Kidney capillary endothelial cell (primary cell): ENCODE measurements at places on chromosomes 11 and 22.

GRCh38 chr22:41511521-41511968, 32.7 kb downstream of the POLR3H start:
- DNase-seq = no peak

DNA sequence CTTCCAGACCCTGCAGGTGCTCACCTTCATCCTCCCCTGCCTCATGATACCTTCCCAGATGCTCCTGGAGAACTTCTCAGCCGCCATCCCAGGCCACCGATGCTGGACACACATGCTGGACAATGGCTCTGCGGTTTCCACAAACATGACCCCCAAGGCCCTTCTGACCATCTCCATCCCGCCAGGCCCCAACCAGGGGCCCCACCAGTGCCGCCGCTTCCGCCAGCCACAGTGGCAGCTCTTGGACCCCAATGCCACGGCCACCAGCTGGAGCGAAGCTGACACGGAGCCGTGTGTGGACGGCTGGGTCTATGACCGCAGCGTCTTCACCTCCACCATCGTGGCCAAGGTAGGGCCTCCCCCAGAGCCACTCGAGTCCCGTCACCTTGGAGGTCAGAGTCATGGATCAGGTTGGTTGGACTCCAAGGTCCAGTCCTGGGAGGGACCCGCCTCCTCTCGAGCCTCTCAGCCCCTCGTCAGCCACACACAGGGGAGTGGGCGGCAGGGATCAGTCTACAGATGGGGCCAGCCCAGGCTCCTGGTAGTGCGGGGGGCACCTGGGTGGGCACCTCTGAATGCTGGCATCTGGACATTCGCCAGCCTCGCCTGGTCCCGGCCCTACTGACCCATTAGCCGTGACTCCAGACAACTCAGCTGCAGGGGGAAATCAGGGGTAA, 34.8 kb upstream of the SLC22A12 start:
- DNase-seq = no peak

DNA sequence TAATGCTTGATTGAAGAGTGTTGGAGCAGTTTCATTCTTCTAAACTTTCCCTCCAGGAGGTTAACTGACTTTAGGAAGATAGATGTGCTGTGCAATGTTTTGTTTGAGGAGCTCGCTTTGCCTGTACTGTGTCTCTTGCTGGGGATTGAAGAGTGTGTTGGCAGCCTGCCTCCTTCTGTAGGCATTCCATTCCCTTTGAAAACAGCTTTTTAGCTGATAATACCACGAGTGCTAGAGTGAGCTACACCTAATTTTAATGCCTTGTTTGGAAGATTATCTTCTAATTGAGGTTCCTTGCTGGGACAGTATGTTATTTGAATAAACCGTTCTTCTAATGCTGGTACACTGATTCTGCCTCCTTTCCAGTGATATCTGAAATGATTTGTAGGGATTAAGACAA, 7.2 kb downstream of the DDX10 start:
- DNase-seq = no peak

DNA sequence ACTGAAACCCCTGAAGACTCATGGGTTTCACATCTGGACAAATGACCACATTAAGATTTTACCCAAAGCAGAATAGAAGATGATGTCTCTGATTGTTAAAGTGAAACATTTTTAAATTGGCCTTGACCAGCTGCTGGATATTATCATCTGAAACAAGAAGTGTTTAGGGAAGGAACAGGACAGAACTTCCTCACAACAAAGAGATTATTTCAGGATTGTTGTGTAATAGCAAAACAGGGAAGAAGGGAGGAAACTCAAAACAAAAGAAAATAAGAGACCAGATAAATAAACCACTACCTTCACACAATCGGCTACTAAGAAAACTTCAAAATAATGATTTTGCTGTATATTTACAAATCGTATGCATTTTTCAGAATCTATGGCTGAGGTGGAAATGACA, 319.2 kb upstream of the API5 start:
- no peak for DNase-seq

GRCh38 chr11:77403211-77403610, 70.7 kb downstream of the PAK1 start:
- DNase-seq = no peak
